Brain microvascular endothelial cell (primary cell): ENCODE measurements at places on chromosomes 2 and 18.
A peak's percentile ranks its signal among the peaks of the same experiment; 100 is the strongest.

DNA sequence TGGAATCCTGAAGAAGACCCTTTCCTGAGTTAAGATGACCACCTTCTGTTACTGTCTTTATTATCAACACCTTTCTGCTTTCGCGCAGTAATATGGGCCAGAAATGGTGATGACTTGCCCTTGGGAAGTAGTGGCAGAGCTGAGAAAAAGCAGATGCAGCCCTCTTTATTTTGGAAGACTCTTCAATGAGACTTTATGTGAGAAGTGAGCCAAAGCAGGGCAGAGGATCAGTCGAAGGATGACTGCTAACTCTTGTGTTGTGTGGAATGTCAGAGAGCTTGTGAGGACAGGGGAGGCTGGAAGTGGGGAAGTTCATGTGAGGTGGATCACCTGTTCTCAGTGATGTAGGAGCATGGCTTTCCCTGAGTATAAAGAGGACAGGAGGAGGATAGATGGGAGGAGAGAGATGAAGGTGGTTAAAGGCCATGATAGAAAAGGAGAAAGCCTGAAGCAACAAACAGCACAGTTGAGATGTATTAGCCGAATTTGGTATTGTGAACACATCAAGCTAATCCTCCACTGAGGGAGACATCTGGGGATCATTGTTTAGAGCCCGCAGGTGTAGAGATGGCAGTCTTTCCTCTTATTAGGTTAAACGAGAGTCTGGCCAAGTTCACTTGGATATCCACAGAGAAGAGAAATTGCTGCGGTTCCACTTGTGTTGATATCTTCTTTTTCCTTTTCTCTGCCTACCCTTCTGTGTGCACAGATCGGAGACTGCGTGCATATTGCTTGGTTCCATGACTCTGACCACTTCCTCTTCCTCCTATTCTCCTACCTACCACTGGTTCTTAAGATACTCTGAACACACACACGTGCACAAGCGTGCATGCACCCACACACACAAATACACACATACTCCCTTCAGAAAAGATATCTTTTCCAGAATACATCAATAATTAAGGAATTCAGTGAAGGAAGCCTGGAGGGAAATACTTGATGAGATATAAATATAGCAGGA is 67.4 kb downstream of the SLC9A2 start:
- no peak for DNase-seq

DNA sequence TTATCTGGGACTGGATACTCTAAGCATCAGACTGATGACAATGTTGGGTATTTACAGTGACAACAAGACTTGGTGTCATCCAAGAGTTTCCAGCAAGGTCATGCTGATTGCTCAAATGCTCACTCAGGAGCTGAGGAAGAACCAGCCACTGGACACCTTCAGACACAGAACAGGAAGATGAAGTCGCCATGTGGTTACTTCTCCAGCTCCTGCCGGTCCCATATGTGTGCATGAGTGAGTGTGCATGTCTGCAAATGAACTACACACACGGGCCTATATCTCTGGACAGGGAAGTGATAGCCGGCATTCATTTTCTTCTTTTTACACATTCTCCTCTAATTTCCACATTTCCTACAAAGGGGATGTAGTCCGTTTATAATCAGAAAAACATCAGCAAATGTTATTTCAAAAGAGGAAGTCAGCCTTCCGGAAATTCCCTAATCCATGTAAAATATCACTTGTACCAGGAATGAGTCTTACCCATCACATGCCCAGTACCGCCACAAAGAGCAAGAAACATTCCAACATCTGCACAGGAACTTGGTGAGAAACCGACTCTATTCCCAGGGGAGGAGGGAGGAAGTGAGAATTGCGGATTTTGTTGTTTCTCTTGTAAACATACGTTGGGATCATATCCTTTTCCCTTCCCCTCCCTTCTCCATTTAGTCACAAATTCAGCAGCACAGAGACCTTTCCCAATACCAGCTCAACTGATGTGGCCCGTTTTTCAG is 10.8 kb downstream of the RFX8 start:
- peak; percentile 77 for DNase-seq

DNA sequence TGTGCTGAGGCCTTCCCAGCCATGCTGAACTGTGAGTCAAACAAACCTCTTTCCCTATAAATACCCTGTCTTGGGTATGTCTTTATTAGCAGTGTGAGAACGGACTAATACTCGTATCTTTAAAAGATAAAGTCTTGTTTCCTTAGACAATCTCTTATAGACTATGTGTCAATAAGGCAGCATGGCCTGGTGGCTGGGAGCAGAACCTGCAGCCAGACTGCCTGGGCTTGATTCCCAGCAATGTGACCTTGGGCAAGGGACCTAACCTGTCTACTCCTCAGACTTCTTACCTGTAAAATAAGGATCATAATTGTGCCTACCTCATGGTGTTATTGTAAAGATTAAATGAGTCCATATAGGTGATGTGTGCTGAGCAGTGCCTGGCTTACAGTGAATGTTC is 198.7 kb downstream of the CDH20 start:
- DNase-seq: no peak

DNA sequence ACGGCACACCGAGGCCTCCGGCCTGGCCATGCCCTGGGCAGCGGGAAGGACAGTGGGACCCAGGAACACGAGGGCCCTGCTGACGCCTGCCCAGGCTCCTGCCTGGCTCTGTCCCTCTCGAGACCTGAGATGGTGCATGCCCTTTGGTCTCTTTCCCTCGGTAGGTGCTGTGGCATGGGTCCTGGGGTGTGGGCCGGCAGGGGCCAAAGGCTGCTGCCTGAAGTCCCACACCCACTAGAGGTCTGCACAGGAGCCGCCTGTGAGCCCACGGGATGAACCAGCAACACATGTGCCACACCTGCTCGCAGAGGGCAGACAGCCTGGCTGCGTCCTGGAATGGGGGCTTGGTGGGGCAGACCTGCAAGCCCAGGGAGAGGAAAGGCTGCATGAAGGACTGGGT is 73.3 kb downstream of the NDUFA10 start:
- DNase-seq: no peak

- DNase-seq: peak; percentile 88
These were observed 121.4 kb upstream of the CCDC195 start for GRCh38 chr2:224837558-224837957.

GRCh38 chr2:237236188-237236587 is 150.5 kb downstream of the COPS8 start:
- no peak for DNase-seq

DNA sequence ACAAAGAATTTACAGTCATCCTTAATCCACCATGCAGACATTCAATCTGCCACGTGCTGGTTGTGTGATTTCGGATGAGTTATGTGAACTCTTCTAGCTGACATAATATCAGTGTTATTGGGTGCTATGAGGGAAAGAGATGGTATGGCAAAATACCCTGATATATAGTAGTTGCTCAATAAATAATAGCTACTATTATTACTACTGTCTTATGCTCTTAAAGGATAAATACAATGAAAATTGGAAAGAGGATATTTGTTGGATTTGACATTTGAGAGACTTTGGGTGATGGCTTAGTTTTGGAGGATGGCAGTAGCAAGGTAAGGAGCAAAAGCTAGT is 86.5 kb downstream of the MYO3B start:
- no peak for DNase-seq

- peak; percentile 18 for DNase-seq
These were observed 194.9 kb upstream of the KYNU start for GRCh38 chr2:142682528-142682927.

DNA sequence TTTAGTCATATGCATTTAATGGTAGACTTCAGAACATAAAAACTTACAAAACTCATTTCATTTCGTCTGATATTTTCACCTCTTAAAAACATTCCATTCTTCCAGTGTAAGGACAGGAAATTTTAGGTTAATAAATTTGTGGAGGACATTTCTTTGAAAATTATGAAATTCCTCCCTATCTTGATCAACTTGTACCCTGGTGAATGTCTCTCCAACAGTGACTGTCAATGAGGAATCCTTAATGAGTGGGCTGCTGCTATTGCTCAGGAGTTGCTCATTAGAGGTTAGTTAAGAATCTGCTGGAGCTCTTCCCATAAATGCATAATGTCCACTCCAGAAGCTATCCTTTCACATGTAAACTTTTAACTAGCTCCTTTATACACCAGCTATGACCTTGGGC is 69.1 kb downstream of the LRP1B start:
- no peak for DNase-seq

DNA sequence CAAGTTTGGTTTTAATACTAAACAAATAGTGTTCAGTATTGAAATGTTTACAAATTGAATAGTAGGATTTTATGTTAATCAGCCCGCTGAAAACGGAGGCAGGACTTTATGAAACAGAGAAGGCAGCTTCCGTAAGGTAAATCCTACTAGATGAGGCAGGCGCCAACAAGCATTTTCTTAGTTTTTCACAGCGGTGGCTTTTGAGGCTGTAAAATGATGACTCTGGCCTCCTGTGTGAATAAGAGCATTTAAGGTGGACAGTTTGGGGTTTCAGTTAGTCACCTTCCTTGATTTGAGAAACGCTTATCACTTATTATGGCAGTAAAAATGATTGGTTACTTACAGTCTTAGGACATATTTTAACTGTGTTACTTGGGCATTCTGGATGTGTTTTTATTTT is 212.9 kb downstream of the PTGR3 start:
- DNase-seq: no peak

DNA sequence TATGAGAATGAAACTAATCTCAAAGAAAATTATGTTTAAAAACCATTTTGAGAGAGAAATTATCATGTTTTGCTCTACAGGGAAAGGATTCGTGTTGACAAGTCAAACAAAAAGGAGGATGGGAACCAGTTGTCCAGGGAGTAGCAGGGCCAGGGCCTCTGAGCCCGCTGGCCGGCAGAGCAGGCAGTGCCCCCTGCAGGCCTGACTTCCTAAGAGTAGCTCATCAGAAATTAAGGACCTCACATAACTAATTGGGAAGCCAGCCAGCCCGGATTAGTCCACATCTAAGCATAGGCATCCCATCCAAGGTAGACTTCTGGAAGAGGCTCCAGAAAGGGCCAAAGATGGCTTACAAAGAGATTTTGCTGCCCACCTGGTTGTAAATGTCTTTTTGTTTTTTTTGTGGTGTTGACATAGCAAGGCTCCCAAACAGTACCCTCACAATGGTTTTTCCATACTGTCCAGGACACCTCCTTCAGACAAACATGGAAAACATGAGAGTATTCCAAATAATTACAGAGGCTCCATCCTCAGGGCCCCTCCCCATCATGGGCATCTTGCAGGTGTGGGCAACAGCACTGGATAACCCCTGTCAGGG is 241.2 kb upstream of the TANK start:
- peak; percentile 51 for DNase-seq

- no peak for DNase-seq
These were observed 202.6 kb upstream of the ID2 start for GRCh38 chr2:8479298-8479697.

- no peak for DNase-seq
These were observed 275.9 kb downstream of the CDH20 start for GRCh38 chr18:61609131-61609530.

- no peak for DNase-seq
These were observed 218.4 kb downstream of the GBX2 start for GRCh38 chr2:235949567-235950472.

DNA sequence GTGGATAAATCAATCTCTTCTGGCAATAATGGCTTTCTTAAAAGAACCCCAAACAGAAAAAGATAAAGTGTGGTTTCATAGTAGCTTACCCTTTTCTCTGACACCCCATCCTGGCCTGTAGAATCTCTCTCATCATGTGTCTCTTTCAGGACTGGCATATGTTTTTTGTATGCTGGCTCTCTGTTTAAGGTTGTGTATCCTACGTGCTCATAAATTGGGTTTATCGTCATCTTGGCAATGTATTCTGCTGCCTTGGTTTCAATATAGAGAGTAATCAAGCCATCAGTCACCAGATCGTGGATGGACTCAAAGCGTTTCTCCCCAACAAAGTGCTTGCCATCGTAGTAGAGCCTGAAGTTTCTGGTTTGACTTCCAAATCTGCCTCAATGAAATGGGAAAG is 113.5 kb upstream of the CHRNA1 start:
- DNase-seq: no peak

GRCh38 chr18:62802523-62802922 is 87.2 kb downstream of the PHLPP1 start:
- no peak for DNase-seq

DNA sequence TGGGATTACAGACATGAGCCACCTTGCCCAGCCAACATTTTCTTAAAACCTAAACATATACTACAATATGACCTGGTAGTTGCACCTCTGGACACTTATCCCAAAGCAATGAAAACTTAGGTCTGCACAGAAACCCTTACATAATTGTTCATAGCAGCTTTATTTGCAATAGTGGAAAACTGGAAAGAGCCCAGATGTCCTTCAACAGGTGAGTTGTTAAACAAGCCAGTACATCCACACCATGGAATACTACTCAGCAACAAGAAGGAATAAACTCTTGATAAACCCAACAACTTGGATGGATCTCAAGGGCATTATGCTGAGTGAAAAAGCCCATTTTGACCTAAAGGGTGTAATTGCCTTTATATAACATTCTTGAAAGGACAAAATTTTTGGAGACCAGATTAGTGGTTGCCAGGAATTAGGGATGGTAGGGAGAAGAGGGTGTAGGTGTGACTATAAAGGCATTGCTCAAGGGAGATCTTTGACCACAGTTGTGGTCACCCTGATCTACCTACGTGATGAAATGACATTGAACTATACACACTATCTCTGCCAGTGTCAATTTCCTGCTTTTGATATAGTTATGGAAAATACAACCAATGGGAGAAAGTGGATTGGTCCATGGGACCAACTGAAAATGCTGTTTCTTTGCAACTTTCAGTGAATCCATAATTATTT is 11.9 kb upstream of the AMMECR1L start:
- DNase-seq: no peak

DNA sequence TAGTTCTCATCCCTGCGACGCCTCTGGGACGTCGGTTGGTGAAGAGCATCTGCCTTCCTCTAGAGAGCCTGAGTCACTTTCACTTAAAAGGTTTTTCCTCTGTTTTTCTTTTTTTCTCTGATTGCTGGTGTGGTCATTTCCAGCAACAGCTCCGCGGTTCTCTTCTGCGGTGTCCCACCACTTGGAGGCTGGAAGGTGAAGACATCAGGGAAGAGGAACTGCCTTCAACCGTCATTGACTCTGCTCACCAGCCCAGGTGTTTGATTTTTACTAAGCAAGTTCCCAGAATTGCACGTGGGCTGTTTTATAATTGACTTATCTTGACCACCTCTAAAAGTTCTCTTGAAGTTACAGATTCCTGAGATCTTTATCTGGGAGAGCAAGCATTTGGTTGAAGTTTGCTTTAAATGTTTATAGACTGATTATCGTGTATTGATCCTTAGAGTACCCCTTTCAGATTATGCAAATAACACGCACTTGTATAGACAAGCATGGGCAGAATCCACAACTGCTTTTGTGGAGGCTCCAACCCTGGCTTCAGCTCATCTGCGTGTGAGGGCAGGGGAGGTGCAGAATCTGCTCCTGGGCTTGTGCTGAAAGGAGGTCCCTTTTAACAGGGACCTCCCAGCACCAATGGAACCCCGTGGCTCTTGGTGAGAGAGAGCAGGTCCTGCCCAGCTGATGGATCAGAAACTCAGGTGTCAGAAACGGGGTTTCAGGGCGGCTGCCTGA is 3.5 kb downstream of the CTDP1 start:
- DNase-seq: no peak

DNA sequence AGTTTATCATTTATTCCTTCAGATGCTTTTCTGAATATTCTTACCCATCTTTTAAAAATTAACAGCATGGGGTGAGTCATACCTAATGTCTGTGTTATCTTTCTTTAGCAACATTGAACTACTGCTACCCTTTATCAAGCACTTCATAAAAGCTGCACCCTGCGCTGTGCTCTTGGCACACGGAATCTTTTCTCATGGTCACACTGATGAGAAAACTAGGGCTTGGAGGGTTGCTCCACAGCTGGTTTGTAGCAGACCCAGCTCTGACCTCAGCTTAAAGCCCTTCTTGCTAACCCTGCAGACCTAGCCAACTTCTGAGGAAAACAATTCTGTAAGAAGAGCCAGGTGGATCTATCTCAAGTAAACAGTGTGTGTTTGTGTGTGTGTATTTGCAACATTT is 106.3 kb downstream of the RNF144A start:
- DNase-seq: peak; percentile 22
